ENCODE measurements at places on chromosomes 16 and 17.

DNA sequence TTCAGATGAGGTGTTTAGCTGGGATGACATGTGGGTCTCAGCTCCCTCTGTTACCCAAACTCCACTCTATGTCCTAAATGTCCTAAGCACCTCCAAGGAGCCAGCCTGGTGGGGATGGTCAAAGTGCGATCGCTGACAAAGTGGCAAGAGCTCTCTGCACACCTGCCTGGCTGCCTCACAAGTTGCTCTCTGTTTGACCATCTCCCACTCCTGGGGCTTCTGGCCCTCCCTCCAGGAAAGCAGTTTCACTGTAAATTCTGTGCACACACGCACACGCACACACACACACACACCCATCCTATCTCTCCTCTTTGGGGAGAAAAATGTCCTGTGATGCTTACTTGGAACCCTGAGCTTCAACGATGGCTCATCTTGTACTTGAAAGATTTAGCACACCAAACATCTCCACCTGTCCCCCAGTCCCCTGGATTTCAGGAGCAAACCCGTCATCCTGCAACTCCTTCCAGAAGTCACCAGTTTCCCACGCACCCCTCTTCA is 1.7 kb downstream of the PITPNA start:
- no peak for DNase-seq

DNA sequence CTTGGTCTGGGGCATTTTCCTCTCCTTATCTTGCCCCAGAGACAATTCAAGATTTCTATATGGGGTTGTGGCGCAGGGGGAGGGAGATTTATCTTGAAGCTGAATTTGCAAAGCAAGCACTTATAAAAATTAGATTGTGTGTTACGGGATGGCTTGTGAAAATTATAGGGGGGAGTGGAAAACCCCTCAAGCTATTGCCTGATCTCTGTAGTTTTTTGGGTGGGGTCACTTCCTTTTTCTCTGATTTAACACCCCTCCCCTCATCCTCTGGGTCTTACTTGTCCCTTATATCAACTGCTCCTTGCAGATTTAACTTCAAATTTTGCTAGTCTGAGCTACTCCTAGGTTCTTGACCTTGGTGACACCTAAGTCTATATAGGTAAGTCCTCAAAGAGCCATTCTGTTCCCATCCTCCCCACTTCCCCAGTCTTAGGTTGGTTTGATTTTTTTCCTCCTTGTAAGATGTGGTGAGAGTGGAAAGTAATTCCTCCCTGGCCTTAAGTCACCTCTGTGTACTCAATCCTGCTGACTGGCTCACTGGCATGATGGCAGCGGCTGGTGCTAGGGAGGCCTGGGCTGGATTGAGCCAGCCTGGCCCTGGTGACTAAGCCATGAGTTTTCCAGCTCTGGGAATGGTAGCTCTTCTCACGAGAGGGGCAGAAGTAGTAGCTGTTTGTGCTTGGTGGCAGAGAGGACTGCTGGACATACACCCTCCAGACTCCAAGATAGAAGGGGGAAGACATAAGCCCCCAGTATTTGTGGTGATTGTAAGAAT is 2.3 kb downstream of the ARL4D start:
- no peak for DNase-seq

DNA sequence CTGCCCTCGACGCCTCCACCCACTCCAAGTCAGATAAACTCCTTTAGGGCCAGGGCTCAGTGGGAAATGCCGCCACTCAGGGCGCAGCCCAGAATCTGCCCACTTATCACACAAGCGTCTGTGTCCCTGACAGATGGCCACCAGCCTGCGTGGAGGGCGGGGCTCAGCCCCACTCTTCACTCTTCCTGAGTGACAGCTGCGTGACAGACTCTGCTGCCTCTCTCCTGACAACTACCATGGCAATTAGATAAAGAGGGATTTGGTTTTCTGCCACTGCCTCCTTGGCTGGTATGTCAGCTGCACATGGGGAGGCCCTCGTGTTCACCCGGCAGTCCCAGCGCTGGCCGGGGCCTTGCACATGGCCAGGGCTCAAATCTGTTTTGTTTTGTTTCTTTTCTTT is 96.2 kb downstream of the RTN4RL1 start:
- DNase-seq: no peak

- DNase-seq: no peak
Observed at GRCh38 chr16:27720731-27721530, 171.0 kb downstream of the KATNIP start.

DNA sequence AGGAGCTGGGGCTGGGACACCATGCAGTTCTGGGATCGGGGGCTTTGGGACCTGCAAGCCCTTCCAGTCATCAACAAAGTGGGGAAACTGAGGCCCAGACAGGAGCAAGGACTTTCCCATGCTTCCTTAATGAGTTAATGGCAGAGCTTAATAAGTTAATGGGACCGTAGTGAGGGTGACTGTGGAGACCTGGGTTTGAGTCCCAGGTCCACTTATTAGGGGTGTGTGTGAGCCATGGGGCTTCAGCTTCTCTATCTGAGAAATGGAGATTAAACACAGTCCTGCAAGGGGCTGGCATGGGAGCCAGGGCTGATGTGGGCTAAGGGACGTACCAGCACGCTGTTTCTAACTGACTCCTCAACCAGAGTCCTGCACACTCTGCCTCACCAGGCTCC is 41.7 kb upstream of the NKD1 start:
- DNase-seq: no peak

- no peak for DNase-seq
Observed at GRCh38 chr16:57893559-57894389, 77.2 kb downstream of the CNGB1 start.

DNA sequence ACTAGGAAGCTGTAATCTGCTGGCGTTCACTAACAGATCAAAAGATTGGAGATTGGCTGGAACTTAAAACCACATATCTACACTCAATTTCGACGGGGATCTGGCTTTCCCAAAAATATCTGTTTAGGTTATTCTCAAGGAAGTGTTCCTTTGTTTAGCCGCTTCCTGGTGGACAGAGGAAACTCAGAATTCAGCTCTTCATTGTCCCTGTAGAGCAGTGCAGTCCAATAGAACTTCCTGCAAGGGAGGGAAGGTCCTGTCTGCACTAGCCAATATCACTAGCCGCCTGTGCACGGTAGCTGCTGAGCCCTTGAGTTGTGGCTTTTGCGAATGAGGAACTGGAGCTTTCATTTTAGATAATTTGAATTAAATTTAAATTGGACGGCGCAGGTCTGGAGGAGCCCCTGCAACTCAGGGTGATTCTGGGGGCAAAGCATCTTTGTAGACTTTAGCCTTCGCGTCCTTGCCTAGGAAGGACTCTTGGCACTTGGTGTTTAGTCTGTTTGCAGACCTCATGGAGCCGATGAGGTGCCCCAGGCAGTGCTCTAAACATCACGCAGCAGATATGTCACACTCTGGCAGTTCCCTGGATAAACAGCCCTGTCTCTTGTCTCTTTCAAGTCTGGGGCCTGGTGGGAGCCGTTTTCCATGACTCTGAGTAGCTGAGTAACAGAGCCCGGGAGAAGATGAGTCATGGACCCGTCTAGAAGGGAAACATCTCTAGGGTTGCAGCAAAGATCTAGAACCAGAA is 122.2 kb downstream of the CCDC182 start:
- peak; percentile 23 for DNase-seq

Data from stimulated activated CD4-positive, alpha-beta T cell treated with anti-CD3 and anti-CD28 coated beads, TNF-alpha, amount 100 ng/mL, for 24 hours (primary cell).